CD4-positive, alpha-beta T cell treated with Interferon alpha-2 for 1 hour (primary cell): ENCODE measurements at places on chromosomes 16 and 17.

GRCh38 chr17:55432358-55433028 lies 10.9 kb upstream of the MMD start:
- no peak for DNase-seq

DNA sequence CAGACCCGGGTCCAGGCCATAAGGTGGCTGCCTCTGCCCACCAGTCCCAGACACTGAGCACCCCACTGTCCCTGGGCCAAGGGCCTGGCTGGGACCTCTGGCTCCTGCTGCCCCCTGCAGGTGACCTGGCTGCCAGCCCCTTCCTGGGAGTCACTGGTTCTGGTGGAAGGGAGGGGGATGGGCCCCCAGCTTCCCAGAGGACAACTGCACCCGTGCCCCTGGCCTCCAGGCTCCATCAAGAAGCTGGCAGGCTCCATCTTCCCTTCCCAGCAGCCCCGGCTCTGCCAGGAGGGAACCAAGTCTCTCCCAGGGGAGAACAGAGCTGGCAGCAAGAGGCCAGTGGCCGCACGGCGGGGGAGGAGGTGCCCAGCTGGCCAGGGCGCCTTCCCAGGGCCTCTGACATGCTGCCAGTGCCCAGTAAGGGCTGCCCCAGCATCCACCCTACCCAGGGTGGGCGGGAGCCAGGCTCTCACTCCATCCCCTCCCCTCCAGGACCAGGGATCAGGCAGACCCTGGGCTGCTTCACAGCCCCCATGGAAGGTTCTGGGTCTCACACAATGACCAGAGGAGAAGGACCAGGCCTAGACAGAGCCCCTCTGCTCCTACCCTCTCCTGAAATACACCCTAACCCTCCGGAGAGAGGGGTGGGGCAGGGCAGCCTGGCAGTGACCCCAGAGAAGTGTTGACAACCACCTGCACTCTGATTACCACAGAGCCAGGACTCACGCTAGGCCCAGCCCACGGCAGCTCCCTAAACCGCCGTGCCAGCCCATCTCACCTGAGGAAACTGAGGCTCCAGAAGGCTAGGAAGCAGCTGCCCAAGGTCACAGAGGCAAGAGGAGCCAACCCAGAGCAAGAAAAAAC lies 3.6 kb downstream of the CLUH start:
- no peak for DNase-seq

DNA sequence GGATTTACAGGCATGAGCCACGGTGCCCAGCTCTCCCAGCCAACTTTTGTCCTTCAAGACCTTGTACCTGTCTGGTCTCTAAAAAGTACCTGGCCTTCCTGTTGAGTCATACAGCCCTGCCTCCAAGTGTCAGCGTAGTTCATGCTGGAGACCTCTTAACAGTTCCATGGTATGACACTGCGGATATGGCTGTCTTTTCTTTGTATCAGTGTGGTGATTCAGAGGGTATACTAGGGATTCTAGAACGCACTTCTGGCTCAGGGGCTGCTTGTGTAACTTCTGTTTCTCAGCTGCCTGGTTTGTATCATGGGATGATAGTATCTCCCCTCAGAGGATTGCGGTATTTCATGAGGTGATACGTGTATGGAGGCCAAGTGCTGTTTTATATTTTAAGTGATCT lies 2.0 kb upstream of the TMEM11 start:
- no peak for DNase-seq

DNA sequence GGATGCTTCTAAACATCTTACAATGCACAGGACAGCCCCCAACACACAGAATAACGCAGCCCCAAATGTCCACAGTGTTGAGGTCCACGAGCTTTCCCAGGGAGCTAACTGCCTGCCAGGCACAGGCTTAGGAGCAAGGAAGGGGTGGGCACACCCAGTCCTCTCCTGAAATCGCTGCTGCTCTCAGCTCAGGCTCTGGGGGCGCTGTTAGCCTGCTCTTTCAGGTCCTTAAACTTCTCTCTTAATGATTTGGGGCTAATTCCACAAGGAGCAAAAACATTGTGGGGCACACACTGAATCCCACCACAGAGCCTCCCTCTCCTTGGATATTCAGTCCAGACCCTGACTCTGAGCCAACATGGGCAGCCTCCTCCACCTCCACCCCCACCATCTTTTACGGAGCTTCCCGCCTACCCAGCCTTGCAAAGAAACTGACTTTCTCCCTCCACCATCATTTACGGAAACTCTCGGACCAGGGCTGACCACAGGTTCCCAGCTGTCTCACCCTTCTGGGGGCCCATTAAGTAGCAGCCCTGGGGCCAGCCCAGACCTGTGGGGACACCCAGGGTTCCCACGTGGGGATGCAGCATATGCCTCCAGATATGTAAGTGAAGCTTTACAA lies 1.1 kb downstream of the CD300H start:
- peak; percentile 34 for DNase-seq

GRCh38 chr17:2143332-2143731 lies 88.4 kb downstream of the HIC1 start:
- DNase-seq = no peak

DNA sequence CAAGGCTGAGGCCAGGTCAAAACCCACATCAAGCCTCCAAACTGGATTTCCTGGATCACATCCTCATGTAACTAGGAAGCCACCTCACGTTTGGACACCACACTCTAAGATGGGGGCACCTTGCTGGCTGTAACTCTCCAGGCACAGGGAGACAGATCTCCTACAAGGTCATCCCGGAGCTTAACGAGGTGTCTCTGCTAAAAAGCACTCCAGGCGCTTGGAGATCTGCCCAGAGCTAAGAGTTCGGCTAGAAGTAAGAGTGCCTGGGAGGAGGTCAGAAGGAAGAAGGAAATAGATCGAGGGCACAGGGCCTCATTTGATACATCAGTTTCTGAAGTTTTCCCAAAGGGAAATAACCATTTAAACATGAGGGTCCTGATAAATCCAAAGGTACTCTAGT lies 15.9 kb downstream of the PSMB3 start:
- no peak for DNase-seq

DNA sequence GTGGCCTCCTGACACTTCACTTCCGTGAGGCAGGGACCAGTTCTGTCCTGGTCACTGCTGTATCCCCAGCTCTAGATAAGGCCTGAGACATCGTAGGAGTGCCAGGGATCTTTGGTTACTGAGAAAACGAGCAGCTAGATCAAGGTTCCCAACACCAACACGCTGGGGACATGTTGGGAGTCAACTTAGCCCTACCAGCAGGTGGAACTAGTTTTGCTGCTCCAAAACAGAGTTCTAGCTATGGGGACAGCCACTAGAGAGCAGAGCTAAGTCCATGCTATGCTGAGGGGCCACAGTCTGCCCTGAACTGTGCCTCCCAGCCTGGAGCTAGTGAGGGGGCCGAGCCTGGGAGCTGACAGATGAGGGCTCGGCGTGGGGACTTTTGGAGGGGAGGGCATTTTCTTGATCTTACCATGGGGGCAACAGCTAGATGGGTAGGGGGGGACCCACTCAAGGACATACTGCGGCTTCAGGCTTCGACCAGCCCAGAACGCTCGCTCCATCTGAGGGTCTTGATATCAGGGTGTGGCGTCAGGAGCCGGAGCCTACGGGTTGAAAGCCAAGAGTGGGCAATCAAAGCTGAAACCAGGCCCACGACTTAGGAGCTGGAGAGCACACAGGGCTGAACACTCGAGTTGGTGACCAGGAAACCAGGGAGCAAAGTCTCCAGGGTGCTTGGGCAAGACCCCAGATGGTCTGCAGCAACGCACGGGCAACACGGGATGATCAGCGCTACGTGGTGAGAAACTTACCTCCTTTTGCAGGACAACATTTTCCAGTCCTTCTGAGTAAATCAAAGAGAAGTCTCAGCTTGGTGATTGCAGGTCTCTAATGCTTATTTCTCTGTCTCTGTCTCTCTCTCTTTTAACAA lies 13.4 kb downstream of the SNX20 start:
- DNase-seq = peak; percentile 42

DNA sequence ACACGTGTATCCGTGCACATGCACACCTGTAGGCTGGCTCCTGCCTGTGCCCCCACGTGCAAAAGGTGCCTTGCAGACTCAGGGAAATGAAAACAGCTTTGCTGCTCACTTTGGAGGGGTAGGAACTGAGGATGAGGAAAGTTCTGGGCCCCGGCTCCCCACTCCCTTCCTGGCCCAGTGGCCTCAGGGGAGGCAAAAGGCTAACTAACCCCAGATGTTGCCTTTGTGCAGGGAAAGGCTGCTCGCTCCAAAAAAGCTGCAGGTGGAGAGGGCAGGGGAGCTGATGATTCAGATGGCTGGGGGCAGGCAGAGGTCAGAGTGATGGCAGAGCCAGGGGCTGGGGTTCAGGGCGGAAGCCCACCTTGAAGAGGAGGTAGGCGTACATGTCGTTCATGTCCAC lies 12.4 kb downstream of the PLCD3 start:
- no peak for DNase-seq

GRCh38 chr16:77868478-77868877 lies 80.1 kb downstream of the VAT1L start:
- DNase-seq = no peak

DNA sequence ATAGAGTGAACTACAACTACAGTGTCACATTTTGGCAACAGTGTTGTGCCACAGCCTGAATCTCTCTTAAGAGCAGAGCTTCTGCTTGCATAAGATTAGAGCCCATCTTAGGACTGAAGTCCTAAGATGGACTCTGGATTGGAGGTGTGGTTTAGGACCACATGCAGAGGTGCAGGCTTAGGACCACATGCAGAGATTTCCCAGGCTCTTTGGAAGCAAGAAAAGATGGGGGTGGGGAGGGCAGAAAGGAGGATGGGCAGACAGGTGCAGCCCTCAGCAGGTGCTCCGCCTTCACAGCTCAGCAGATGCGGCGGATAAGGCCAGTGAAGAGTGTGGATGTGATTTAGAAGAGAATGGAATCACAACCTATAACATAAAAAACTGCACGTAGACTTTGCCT lies 128.7 kb downstream of the TANGO6 start:
- DNase-seq = no peak

GRCh38 chr17:27333410-27333980 lies 39.6 kb downstream of the WSB1 start:
- DNase-seq = no peak

DNA sequence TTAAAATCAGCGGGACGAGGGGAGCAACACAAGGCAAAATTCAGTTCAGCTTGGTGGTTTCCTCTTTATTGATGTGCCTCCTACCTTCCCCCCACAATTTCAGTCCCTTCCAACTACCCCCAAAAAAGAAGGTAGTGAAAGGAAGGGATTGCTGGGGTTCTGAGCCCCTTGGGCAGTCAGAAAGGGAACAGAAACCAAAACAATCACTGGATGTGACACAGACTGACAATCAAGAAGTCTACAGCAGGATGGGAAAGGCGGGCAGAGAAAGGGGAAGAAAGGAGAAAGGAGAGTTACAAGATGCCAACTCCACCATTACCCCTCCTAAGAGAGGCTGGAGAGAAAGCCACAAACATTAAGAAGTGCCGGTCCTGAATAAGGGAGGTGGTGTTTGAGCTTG lies 1.1 kb upstream of the PHF23 start:
- DNase-seq = no peak

GRCh38 chr17:79654350-79654959 lies 43.6 kb upstream of the RBFOX3 start:
- DNase-seq = no peak

DNA sequence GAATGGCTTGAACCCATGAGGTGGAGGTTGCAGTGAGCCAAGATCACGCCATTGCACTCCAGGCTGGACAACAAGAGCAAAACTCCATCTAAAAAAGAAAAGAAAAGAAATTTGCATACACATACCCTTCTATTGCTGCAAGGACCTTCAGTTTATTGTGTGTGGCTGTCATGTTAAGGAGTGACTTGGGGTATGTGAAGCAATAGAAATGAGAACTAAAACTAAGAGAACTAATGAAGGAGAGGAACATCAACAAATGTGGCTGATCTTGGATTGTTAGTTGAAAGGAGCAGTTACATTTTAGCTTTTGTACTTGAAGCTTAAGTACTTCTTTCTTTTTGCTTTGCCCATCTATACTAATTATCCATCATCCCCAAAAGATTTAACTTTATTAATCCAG lies 12.7 kb upstream of the NSRP1 start:
- no peak for DNase-seq

DNA sequence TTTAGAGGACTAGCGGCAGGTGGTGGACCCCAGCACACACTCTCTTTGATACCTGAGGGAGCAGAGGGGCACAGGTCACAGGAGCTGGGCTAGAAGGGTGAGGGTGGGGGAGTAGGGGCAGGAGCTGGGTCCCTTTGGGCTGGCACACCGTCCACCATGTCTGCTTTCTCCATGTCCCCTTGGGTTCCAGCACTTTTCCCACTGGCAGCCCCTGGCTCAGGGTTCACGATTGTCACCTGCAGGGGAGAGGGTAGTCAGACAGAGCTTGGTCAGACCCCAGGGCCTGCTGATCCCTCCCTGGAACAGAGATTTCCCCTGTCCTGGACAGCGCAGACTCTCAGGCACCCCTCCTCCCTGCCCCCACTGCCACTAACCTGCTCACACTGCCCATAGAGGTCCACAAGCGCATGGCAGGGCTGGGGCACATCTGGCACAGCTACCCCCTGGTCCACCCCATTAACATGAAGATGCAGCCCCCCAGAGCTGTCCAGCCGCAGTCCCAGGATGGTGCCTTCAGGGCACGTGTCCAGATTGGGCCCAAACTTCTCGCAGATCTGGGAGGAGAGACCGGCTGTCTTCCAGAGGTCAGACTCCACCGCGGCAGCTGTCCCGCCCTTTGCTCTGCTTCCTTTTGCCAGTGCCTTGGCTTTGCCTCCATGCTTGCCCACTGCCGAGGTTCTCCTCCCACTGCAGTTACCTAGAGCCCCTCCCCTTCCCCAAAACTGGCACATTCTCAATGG lies 3.1 kb upstream of the GPS2 start:
- no peak for DNase-seq

DNA sequence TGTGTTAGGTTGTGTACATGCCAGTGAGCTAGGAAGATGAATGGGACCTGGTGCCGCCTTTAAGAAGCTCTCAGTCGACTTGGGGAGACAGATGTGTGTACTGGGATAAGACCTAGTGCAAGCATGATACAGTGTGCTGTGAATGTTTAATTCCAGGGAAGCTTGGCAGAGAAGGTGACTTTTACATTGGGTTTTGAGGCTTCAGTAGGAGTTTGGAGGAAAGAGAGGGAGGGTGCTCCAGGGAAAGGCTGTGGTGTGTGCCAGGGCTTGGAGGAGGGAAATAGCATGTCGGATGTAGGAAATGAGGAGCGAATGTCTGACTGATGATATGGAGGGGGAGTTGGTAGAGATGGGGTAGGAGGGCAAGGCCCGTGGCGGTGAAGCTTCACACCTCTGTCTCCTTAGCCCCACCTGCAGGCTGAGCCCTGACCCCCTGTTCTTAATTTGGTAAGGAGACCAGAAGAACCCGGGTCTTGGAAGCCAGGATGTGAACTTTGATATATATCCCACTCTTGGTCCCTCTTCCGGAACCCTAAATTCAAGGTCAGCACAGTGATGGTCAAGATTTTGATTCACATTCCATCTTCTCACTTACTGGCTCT lies 76.6 kb downstream of the PLCG2 start:
- DNase-seq = no peak

DNA sequence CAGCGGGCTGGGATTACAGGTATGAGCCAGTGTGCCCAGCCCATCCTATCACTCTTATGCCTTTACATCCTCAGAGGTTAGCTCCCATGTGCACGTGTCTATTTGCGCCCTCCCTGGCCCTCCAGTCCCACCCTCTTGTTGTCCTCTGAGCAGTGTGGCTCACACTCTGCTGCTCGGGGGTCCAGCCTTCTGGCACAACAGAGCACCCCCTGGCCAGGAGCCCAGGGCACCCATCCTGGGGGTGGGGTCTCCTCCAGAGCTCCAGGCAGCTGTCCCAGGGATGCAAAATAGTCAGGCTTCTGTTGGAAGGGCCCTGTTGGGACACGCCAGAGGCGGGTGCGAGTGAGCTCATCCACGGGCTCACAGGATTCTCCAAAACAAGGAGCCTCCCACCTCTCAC lies 11.7 kb upstream of the FAM83G start:
- DNase-seq = no peak

GRCh38 chr17:11608396-11608795 lies 10.1 kb downstream of the DNAH9 start:
- DNase-seq = no peak
